Activated CD4-positive, alpha-beta T cell treated with anti-CD3 and anti-CD28 coated beads for 24 hours (primary cell): ENCODE measurements at places on chromosomes 12 and 14.

GRCh38 chr12:105235732-105236476 is at the start of gene APPL2:
Gene APPL2, minus strand, starts transcription at chr12:105236174. Its CDS starts 162 bp downstream, at chr12:105236012.
- DNase-seq: peak; percentile 75

DNA sequence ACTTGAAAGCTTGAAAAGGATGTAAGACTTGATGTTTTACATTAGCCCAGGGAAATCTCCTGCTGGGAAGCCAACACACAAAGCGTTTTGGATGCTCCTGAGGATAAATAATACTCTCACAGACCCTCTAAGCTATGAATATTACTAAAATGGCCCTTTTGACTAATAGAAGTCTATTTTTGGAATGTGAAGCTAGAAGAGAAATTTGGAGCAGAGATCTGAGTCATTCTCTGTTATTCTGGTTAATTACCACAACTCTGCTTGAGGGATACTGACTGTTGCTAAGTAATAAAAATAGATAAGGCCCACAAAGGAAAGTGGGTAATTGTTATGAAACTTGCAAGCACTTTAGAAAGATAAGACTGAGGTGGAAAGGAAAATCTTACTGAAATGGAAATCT is 346.2 kb upstream of the STXBP6 start:
- no peak for DNase-seq

- DNase-seq: peak; percentile 15
Observed at GRCh38 chr12:46266382-46266791, 2.5 kb downstream of the SLC38A1 start.

GRCh38 chr12:90020014-90020413 is 311.4 kb upstream of the ATP2B1 start:
- DNase-seq: no peak

DNA sequence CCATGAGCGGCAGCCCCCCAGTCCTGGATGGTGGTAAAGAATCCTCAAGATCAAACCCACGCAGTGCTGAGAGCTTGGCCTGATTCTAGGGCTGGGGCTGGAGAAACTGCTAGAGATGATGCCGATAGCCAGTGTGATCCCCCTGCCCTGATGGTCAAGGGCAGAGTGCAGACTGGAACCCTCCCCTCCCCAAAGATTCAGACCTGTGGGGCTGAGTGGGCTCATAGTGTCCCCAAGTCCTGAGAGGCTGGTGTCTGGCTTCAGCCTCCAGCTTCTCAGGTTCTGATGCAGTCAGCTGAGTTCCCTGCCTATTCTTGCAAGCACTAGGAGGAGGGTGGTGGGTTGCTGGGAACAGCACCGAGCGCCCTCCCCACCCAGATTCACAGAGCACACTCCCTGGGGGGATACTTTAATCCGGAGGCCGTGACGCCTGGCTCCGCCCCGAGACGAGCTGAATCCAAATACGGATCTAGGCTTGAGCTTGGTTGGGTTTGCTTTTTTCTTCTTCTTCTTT is 11.9 kb downstream of the RHOF start:
- DNase-seq: no peak

DNA sequence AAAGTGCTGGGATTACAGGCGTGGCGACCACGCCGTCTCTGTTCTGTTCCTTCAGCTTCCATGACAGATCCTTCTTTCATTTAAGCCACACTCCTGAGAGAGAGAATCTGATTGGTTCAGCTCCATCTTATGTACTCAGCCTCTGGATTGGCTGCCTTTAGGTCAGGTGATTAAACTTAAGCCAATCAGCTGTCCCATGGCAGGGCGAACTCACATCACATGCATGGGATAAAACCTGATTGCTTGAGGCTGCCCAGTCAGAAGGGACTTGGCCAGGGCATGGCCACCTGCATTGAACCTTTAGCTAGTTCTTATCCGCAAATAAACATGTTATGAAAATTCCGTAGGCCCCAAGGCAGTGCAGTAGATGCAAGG is 274.2 kb downstream of the SUDS3 start:
- no peak for DNase-seq

DNA sequence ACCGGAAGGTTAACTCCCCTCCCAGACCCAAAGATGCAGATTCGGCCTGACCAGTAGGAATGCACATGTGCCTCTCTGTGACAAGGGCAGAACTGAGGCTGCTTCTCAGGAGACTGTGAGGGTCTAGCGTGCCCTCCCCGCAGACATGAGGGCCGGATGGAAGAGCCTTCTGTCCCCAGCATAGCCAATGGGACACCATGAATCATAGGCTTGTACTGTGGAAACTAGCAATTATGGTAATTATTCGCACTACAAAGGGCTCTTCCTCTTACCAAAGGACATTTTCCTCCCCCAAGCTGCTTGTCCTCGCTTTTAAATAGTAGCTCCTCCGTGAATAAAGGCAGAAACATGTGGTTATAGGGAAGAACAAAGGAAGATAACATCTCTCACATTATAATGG is 6.2 kb downstream of the COA8 start:
- DNase-seq: no peak

GRCh38 chr12:34297126-34297789 is 275.0 kb downstream of the ALG10 start:
- DNase-seq: no peak

DNA sequence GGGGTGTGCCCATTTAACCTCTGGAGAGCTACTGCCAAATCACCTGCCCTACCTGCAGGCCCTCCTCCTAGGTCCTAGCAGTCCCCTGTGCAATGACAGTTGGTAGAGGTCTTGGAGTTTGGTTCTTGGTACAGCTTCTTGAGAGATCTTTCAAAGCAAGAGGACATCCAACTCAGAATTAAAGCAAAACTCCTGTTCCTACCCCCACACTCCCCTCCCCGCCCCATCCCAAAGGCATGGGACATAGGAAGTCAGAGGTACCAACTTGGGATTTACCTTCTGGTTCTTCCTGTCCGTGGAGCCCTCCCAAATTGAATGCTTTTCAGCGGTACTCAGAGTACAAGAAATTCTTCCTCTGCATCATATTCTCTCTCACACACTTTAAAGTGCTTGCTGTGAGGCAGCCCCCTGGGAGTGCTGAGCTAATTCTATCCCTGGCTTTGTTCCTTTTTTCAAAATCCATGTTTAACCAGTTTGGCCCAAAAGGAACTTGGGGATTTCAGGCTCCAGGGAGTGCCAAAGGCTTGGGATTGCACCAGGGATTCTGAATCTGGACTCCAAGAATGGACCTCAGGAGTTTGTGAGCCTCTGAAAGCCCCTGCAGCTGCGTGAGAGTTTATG is 40.8 kb downstream of the GALNT16 start:
- no peak for DNase-seq

DNA sequence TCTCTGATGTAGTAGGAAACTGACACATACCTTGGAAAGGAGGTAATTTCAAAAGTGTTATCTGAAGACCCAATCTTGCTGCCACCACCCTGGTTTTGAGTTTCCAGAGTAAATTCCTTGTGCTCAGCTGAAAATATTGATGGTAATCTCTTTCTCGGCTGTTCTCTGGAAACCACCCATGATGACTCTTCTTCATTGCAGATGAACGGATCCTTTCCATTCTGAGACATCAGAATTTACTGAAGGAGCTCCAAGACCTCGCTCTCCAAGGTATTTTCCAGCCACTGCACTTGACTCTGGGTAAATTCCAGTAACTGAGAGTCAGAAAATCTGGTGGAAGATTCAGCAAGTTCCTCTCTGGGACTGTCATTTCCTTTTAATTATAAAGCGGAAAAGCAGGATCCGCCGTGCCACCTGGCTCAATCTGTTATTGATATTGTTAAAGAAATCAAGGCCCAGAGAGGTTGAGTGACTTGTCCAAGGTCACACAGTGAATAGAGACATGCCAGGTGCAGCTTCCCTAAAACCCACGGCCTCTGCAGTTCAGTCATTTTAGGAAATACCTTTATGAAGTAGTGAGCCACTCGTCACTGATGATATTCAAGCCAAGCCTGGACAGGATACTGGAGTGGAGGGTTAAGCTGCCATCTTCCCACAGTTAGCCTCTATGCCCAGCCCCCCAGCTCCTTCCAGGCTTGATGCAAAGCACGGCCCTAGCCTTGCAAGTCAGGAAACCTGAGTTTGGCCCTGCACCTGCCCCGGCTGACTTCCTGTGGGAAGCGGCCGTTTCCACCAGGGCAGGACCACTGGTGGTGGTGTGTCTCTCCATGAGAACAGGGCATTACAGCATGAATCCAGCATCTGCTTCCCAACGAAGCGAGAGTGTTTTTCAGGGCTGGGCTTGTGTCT is 4.7 kb downstream of the CHGA start:
- DNase-seq: no peak

DNA sequence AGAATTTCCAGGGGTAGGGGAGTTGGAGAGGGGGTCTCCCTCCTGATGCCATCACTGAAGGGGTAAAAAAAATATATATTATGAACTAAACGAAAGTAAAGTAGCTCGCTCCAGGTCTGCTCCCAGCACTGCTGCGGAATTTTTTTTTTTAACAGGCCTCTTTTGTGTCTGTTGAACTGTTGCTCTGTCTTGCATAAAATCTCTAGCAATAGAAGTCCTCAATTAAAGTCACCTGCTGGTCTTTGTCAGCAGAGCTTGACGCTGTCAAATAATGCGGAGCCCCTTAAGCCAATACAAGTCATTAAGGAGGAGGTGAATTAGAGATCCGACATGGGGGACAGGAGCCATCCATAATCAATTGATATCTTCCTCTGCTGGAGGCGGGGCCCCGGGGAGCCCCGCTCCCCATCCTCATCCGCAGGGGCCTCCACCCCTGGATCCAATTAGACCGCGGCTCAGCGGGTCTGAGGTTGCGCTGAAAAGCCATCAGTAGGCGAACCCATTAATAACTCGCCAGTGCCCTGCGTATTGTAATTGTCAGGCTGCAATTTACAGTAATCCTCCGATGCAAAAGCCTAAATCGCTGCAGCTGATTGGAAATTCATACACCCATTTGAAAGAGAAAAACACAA is 85.6 kb downstream of the DICER1 start:
- DNase-seq: no peak

DNA sequence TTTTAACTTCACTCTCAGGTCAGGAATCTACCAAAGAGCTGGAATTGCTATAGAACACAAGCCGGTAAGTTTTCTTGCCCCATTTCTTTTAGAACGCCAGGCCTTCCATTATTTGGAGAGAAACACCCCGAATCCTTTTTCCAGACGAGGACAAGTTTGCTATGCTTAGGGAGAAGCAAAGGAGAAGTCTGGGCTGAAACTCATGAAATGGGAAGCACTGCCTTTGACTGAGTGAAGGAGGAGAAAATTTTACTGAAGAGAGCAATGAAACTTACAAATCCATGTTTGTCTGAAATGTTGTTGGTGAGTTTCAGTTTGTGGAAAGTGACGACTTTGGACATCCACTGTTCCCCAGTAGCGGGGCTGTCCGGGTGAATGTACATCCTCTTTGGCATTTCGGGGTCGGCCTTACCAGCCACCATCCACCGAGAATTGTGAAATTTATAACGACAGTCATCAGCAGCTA is 3.3 kb downstream of the TBX3 start:
- no peak for DNase-seq

DNA sequence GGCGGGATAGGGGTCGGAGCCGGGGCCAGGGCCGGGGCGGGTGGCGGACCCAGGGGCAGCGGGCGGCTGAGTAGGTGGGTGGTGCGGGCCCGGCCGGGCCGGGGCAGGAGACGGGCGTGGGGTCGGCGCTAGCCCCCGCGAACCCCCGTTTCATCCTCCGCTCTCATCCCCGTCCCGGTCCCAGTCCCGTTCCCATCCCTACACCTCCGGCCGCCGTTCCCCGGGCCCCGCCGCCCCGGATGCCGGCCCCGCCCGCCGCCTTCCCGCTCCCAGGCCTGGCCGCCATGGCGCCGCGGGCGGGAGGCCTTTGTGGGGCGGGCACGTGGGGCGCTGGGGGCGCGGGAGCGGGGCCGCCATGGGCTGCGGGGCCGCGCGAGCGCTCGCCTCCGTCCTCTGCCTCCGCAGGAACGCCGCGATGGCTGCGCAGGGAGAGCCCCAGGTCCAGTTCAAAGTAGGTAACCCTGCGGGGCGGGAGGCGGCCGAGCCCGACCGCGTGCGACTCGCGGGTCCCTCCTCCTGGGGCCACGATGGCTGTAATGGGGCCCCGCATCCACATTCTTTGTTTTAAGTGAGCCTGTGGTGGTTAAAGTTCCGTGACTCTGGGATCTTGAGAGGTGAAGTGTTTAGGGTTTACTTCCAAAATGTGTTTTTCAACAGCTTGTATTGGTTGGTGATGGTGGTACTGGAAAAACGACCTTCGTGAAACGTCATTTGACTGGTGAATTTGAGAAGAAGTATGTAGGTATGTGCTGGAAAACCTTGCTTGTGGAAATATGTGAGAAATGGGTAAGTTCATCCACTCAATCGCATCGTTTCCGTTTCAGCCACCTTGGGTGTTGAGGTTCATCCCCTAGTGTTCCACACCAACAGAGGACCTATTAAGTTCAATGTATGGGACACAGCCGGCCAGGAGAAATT is 572 bp downstream of the RAN start:
- no peak for DNase-seq

- no peak for DNase-seq
Observed at GRCh38 chr12:98471085-98471484, 44.3 kb upstream of the TMPO start.

- no peak for DNase-seq
Observed at GRCh38 chr14:100900837-100901390, 2.6 kb downstream of the RTL1 start.

- DNase-seq: no peak
Observed at GRCh38 chr14:88825503-88825902, 1.1 kb downstream of the TTC8 start.

GRCh38 chr14:94120667-94121340 is 8.6 kb downstream of the IFI27L2 start:
- DNase-seq: no peak

DNA sequence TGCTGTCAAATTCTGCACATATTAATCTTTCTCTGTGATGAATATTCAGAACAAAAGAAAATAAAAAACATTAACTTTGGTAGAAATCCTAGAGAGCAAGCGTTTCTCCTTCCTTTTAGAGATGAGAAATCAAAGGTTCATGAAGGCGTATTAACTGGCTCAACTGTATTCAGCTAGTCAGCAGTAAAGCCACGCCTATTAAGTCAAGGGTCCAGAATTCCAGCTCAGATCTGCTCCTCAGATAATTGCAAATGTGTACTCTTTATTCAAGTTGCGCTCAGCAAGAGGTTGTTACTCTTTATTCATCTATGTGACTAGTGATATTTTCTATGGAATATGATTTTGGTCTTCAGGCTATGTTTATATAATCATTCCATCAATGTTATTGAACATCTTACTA is 13.1 kb upstream of the POC1B start:
- no peak for DNase-seq

DNA sequence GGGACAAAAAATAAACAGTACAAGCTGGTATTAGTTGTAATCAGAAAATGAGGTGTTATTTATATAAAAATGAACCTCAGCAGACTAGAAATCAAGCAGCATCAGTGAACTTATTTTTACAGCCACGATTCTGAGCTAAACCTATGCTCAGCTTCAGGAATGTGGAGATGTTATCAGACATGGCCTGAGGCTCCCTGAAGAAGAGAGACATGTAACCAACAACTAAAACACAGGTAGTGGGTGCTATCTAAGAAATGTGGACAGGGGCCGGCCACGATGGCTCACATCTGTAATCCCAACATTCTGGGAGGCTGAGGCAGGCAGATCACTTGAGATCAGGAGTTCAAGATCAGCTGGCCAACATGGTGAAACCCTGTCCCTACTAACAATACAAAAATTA is 534.3 kb downstream of the VRK1 start:
- no peak for DNase-seq
